ENCODE measurements at places on chromosomes 2 and 18.

DNA sequence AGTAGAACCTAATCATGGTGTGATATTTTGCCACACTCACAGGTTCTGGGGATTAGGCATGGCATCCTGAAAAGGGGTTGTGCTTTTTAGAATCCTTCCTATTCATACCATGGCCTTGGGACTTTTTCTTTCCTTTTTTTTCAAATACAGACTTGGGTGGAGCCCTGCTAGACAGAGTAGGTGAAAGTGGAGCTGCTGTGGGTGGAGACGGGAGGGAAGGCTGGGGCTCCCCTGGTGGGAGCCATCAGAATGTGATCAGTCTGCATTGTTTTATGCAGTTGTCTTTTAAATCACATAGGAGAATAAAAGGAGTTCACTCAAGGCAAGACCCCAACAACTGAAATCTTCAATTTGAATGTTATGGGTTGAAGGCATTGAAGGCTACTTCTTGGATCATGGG lies 130.2 kb downstream of the VAPA start:
- DNase-seq = no peak

DNA sequence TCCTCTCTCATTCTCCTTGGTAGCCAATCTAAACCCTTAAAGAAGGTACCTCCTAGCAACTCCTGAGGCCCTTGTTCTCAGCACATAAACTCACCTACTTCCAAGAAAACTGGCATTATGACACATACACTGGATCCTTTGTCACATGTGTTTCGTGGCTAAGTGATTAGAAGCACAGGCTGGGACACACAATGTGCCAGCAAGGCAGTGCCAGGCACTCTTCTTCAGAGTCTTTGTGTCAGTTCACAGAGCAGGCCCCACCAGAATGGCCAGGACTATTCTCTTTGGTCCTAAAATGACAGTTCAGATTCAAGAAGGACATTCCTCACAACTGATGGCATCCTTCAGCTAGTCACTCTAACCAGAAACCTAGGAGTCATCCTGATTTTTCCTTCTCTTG lies 40.3 kb downstream of the SMC6 start:
- no peak for DNase-seq

GRCh38 chr2:184598002-184598315 lies 370 bp upstream of the ZNF804A start:
- DNase-seq = no peak

GRCh38 chr18:36298126-36298741 lies 721 bp downstream of the FHOD3 start:
- DNase-seq = no peak

DNA sequence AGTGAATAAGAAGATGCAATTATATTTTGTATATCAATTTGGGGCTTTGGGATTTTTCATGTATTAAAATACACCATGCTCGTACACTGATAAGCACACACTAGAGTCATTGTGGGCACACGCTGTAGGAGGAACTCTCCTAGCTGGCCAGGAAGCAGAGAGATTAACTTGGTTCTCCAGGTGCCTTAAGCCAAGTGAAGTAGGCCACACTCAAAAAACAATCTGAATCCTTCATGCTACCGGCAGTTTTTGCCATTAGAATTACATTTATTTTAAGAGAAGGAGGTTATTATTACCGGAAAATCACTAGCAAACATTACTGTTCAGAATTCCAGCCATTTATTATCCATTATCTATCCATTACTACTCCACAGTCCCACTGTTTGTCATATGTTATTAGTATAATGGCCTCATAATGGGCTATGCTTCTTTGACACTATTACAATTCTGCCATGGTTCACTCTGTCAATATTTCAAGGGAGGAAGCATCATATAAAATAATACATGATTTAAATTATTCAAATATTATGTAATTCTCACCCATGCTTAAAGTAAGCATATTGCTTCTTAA lies 214.4 kb downstream of the L3MBTL4 start:
- DNase-seq = no peak

DNA sequence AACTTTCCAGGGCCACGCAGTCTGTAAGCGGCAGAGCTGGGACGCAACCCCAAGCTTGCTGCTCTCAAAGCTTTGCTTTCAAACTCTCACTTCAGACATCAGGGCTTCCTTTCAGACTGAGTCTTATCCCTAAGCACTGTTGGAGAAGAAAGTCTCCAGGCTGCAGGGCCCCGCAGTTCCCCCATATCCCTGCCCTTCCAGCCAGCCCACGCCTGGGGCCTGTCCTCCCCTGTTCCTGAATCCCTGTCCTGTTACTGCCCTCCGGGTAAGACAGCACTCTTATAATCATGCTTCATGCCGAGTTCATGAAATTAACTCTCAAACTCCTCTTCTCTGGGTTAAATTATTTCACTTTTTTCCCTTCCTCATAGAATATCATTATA lies 37.9 kb downstream of the HPCAL1 start:
- DNase-seq = no peak

GRCh38 chr2:33786881-33787280 lies 187.8 kb upstream of the FAM98A start:
- DNase-seq = no peak

GRCh38 chr2:239488125-239488524 lies 87.3 kb upstream of the HDAC4 start:
- no peak for DNase-seq

GRCh38 chr2:64695721-64696261 lies 42.1 kb upstream of the SERTAD2 start:
- DNase-seq = no peak

- DNase-seq = peak; percentile 53
Observed at GRCh38 chr2:85326406-85327159, 1.2 kb downstream of the TGOLN2 start.

DNA sequence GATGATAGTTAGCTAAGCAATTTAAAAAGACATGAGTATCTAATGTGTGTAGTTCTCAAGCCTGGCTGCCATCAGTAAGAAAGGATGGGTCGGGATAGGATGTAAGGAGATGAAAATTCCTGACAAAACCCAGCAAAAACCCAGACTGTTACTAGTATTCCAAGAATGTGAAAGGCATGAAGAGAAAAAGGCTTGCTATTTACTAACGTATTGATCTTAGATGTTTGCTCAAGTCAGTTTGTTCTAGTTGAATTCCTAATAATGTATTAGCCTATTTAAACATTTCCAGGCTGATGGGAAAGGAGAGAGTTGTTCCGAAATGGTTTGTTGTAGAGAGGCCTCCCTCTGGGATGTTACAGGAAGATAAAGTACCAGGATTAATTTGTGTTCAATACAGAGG lies 88.2 kb downstream of the ZNF532 start:
- no peak for DNase-seq

Data from stimulated activated CD4-positive, alpha-beta T cell treated with anti-CD3 and anti-CD28 coated beads, Interleukin-4, amount 100 ng/mL, for 24 hours (primary cell).